Activated CD4-positive, alpha-beta T cell treated with anti-CD3 and anti-CD28 coated beads for 1 hour (primary cell): ENCODE measurements at places on chromosomes 1 and 21.

DNA sequence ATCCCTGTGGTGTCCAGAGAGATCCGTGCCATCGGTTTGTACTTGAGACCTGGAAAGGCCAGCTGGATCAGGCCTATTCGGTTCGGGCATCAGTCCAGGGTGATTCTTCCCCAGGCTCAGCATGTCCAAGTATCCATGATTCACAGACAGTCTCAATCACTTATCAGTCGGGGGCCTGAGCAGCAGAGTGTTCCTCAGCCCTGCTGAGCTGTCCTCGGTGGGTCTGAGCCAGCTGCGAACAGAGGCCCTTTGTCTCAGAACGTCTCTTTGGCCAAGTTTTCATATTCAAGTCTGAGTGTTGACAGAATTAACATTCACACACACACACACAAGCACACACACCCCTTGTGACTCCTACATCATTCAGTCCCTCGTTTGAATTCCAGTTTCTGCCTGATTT, 33.4 kb upstream of the OSBPL9 start:
- no peak for DNase-seq

DNA sequence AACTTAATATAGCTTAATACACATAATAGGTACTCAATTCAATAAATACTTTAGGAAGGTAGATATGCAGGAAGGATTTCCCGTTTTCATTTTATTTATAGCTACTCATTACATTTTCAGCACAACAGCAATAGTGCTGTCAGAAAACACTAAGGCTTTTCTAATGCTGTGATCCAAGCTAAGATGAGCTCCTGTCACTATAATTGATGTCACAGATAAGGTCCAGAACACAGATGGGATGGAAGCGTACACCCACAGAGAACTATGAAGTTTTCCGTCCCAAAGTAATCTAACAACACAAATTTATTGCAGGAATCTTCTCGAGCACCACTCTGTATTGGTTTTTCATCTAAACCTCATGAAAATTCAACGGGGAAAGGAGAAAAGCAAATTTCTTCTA, 13.6 kb downstream of the AUNIP start:
- DNase-seq = no peak

GRCh38 chr1:106768077-106768476, 288.4 kb upstream of the PRMT6 start:
- no peak for DNase-seq

- DNase-seq = no peak
Observed at GRCh38 chr1:180800945-180801344, 111.8 kb upstream of the KIAA1614 start.

GRCh38 chr1:174812016-174812415, 187.7 kb upstream of the CACYBP start:
- DNase-seq = no peak

- DNase-seq = no peak
Observed at GRCh38 chr1:150234309-150234565, 1.7 kb downstream of the ANP32E start.

DNA sequence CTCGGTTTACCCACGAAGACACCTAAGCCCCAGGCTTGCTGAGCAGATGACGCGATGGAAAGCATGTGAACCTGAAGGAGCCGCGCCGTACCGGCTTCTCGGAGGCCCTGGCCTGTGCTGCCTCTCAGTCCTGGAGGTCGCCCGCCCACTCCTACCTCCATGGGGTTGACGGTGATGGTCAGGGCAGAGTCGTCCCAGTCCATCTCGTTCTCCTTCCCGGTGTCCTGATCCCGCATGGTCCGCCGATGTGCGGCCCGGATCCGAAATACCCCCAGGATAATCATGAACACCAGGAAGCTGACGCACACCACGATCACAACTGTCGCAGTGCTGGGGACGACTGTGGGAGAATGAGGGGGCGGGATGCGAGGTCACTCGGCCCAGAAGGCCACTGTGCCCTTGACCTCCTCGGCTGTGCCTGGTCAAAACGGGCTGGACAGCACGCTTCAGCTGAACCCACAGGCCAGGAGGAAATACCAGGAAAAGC, 79.6 kb downstream of the PIK3CD start:
- DNase-seq = no peak

DNA sequence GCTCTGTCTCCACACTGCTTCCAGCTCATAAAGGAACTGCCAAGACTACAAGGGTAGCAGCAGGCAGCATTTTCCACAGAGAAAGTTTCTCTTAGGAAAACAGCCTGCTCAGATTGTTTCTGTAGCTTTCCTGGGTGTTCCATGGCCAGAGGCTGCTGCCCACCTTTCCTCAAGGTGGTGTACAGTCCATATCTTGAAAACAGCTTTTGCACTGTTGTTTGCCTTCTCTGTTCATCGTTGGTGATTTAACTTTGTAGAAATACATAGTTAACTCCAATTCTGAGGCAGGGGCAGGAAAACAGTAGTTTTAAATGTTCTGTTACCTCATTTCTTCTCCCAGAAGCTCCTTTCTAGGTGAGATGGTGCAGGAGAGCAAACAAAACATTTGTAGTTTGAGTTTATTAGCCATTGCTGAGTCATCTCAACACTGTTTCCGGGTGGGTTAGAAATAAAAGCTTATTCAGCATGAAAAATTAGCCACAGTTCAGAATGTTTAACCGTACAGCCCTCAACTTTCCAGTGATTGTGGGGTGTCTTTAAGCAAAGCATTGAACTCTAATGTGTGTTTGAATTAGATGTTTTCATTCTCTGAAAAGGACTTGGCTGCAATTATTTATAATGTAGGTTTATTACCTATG, 41.7 kb downstream of the DIP2A start:
- DNase-seq = no peak

GRCh38 chr1:235998812-235999211, 66.1 kb downstream of the NID1 start:
- DNase-seq = no peak

DNA sequence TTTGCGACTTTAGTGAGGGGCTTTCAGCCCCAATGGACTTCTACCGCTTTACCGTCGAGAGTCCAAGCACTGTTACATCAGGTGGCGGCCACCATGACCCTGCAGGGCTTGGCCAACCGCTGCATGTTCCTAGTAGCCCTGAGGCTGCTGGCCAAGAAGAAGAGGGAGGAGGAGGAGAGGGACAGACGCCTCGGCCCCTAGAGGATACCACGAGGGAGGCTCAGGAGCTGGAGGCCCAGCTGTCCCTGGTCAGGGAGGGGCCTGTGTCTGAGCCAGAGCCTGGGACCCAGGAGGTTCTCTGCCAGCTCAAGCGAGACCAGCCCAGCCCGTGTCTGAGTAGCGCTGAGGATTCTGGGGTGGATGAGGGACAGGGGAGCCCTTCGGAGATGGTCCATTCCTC, 8.6 kb upstream of the SLC25A34 start:
- DNase-seq = no peak

GRCh38 chr1:9230869-9231533, 3.6 kb upstream of the H6PD start:
- no peak for DNase-seq

DNA sequence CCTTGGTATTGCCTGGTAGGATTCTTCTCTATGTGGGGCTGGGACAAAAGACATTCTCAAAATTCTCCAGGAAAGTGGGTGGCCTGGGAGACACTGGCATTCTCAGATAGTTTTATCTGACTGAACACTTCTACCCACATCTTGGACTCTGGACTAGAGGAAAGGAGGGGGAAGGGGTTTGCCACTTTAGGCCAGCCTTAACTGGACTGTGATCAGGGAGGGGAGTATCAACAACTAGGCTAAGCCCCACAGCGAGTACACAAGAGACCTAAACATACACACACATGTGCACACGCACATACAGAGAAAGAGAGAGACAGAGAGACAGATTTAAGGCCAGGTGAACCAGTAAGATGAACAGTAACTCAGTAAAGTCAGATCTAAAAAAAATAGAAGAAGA, 1.2 kb upstream of the SEMA6C start:
- DNase-seq = no peak

DNA sequence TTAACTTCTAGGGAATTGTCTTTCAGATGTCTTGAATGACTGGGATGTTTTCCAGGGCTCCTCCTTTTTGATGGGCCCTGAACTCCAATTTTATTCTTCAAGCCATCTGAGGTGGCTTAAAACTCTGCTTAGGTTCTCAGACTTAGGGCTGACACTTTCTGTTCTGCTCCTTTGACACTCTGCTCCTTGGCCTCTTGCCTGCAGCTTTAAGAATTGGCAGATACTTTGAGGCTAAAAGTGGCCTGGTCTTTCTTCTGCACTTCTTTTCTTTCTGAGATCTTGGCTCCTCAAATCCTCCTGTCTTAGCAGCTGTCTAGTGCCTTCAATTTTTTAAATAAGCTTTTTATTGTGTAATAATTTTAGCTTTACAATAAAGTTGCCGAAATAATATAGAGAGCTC, 294.6 kb downstream of the RPS6KC1 start:
- no peak for DNase-seq

DNA sequence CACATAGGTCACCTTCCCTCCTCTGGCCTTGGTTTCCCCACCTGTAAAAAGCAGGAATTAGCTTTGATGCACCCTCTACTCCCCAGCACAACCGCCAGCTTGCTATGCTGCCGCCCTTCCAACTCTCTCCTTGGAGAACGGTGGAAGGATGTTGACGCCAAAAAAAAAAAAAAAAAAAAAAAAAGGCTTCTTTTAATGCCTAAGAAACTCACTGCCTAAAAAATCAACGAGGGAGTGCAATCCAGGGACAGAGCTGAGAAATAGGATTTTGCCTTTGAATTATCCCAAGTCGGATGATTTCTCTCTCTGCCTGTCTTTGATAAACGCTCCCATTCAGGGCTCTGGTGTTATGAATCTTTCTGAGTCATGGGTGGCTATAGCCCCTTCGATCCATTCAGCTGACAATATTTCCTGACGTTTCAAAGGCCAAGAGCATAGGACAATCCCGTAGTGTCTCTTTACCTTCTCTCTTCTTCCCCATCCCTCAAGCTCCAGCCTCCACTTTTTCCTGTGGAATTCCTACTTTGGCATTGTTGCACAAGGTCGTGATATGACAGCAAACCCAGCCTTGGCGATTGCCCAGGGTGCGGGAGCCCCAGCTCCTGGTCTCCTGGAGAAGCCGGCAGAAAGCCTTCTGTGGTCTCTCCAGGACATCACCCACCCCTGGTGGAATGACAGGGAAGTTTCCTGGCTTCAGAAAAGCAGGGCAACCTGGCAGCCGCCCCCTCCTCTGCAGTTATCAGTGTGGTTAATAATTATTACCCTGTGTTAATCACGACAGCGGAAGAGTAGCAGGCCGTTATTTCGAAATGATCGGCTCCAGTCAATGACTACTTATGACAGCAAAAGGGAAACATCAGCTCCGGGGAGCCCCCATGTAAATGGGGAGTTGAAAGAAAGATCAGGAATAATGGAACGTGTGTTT, 8.0 kb upstream of the PLXNA2 start:
- DNase-seq = no peak

DNA sequence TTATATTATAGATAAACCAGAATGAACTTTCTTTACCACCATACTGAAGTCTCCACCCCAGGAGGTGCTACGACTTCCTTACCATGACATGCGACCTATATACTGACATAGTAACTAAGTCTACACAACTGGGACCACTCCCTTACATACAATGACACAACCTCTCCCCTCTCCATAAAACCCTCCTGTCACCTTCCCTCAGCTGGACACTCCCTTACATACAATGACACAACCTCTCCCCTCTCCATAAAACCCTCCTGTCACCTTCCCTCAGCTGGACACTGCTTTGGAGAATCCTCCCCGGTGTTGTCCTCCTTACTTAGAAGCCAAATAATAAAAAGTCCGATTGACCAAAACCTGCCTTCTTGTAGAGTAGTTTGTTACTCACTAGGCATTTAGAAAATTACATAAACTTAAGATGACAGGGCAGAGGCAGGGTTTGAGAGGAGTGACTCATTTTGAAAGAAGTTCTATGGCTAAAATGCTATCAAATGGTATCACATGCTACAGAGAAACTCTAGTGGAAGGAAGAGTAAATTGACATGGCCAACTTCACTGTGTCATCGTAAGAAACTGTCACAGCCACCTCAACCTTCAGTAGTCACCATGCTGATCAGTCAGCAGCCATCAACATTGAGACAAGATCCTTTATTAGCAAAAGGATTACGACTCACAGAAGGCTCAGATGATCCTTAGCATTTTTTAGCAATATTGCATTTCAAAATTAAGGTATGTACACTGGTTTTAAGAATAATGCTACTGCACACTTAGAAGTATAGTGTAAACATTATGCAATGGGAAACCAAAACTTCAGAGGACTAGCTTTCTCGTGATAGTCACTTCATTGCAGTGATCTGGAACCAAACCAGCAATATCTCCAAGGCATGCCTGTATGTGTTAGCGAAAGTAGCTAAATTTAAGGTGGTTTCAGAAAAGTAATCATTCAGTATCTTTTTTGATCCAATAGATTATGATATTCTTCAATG, 56.4 kb downstream of the AHCTF1 start:
- DNase-seq = no peak

DNA sequence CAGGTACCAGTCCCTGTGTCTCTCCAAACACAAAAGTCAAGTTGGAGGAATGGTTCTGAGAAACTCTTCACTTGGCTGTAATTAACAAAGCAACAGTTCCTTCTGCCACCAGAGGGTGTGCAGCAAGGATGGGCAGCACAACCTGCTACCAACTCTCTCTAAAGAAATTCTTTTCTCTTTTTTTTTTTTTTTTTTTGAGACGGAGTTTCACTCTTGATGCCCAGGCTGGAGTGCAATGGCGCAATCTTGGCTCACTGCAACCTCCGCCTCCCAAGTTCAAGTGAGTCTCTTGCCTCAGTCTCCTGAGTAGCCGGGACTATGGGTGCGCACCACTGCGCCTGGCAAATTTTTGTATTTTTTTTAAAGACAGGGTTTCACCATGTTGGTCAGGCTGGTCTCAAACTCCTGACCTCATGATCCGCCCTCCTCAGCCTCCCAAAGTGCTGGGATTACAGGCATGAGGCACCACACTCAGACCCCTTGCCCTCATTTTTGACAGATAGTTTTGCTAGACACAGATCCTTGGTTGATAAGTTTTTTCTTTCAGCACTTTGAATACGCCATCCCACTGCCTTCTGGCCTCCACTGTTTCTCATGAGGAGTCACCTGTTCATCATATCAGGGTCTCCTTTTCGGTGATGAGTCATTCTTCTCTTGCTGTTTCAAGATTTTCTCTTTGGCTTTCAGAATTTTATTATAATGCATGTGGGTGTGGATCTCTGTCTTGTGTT, 12.1 kb upstream of the DEGS1 start:
- no peak for DNase-seq

- DNase-seq = no peak
Observed at GRCh38 chr1:228374711-228375577, 31.7 kb downstream of the TRIM11 start.

DNA sequence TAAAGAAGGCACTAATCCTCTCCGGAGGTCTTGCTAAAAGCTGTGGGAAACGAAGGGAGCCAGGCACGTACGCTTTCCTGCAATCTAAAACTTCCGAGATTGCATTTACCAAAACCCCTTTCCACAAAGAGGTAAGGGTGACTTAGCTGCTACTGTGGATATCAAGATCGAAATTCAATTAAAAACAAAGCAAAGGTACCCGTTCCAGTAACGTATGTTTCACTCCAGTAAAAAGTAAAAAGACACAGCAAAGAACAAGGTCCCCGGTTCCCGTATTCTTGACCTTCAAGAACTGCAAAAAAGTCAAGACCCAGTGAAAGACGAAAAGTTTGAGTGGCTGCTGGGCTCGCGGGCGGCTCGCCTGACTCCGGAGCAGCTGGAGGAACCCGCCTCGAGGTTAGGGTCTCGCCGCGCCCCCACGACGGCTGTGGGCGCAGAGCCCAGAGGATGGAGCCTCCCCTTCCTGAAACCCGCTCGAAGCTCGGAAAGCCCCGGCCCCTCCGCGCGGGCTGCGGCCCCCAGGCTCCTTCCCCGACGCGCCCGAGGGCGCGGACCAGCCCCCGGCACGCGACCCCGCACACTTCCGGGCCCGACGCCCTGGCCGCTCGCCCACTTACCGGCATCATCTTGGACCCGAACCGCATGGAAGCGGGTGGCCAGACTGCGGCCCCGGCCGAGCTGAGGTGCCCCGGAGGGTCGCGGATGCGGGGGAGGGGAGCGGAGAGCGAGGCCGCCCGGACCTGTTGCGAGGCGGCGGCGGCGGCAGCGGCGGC, 524 bp downstream of the TP53BP2 start:
- DNase-seq = peak; percentile 34
